Right ventricle myocardium inferior (tissue), 1 donor: ENCODE measurements at places on chromosomes 3 and 15.

DNA sequence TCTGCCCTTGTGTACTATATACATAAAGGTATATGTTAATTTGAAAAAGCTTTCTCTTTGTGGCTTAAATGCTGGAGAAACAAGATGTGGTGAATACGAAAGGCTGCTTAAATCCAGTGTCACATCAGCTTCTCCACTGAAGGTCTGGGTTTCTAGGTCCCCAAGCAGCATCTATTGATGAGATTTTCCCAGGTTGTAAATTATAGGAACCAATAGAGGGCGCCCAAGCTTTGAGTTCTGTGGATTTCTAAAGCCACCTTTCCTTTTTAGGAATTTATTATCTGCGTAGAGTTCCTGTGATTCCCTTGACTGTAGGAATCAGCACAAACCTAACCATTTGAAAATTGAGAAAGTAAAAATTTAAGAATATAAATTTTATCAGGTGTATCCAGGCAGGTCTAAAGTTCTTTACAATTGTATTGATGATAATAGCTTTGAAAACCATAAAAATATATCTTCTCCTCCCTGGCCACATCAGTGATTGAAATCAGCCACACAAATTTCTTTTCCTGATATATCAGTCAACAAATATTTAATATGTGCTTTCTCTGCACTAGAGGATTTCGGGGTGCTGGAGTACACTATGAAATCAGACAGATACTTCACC is 88.3 kb upstream of the ADAMTSL3 start:
- no peak for DNase-seq

GRCh38 chr15:61243983-61244593 is 15.0 kb upstream of the RORA start:
- no peak for DNase-seq

DNA sequence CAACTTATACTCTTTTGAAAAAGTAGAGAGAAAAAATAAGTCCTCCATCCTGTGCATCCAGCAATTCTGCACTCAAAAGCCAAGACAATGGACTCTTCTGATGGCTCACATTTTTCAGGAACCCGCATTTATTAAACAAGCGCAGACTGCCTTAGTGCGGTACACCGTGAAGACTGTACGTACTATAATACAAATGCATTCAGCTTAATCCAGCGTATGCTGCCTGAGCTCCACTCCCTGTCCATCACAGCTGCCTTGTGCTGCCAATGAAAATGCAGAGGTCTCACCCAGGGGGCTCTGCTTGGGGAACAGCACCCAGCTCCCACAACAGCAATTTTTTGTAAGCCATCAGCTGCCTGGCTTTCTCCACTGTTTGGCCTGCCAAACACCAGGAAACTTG is 350.9 kb downstream of the ULK4 start:
- DNase-seq: no peak

- DNase-seq: no peak
Measured at GRCh38 chr15:85826756-85827515, 32.2 kb upstream of the KLHL25 start.

DNA sequence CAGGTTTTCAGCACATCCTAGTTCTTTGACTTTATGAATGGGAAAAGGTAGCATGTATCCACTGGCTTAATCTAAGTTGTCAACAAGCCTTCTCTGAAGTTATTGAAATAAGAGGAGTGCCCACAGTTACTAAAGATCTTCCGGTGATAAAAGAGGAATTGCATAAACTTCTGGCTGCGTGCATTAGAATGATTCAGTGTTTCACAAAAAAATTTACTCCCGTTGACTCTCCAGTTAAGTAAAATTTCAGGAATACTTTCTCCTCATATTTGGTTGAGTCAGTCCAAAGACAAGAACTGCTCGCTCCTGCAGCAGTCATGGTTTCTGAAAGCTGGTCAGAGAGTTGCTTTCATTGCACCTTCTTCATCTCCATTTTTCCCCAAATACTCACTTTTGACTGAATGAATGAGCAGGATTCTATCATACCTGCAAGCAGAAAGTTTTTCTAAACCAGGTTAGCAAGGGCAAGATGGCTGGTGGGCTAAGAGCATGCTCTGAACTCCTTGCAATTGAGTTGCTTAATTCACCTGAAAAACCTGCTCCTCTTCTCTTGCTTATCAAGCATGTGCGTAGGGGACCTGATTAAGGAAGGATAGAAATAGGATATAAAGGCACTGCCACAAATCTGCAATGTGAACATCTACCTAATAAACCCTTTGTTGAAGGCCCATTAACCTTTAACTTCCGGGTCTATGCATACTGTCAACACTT is 64.2 kb upstream of the TIMP4 start:
- no peak for DNase-seq

DNA sequence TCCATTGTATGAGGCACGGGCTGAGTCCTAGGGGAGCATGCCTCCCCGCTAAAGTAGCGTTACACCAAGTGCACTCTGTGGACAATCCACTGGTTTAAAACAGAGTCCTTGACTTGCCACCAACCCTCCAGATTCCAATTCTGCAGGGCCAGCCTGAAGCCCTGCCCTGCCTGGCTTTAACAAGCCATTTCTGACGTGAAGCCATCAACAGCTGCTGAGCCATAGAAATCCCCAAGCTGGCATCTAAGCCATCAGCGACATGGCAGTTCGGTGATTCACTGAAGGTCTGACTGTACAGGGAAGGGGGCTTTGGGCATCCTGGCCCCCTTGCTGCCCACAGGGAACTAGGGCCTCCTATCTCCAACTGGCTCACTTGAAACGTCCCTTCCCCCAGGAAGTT is 265.7 kb downstream of the UACA start:
- DNase-seq: no peak
